ENCODE measurements at places on chromosomes 16 and 17.

- DNase-seq, result no peak
These were observed 9.7 kb downstream of the KAT7 start for GRCh38 chr17:49798182-49798581.

GRCh38 chr16:4334724-4335495, 16.2 kb downstream of the PAM16 start:
- no peak for DNase-seq

DNA sequence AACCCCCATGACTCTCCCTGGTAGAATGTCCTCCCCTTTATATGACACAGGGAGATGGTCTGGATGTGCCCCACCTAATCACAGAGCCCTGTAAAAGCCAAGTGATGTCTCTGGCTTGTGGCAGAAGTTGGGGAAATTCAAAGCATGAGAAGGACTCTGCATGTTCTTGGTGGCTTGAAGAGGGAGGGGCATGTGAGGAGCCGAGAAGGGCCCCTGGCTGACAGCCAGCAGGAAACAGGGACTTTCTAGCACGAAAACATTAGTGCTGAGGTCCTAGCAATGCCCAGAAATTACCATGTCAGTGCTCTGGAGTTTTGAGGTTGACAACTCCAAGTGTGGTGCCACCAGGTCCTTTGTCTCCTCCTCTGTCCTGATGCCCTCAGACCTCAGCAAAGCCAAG, 75.9 kb downstream of the USP22 start:
- DNase-seq, result no peak

DNA sequence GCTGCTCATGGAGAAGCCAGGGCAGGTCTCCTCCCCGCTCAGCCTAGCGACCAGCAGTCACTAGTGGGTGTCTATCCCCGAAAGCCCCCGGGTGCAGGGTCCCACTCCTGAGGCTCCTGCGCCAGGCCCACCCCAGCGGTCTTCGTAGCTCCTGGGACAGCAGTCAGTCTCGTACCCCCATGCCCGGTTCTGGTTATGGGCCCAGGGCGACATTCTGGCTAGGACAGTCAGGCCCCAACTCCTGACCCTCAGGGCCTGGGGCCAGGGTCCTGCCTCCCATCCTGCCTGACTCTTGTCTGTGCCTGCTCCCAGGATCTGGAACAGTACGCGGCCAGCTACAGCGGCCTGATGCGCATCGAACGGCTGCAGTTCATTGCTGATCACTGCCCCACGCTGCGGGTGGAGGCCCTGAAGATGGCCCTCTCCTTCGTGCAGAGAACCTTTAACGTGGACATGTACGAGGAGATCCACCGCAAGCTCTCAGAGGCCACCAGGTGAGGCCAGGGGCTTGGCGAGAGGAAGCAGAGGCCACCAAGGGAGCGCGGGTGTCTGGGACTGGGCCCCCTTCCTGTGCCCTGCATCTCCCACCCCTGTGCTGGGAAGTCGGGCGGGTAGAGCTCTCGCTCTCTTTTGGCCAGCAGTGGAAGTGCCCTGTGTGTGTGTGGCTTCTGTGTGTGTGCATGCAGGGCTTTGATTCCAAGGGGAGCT, 2.0 kb downstream of the GPS1 start:
- DNase-seq, result no peak

- no peak for DNase-seq
These were observed 6.2 kb downstream of the ATXN7L3 start for GRCh38 chr17:44193326-44194084.

DNA sequence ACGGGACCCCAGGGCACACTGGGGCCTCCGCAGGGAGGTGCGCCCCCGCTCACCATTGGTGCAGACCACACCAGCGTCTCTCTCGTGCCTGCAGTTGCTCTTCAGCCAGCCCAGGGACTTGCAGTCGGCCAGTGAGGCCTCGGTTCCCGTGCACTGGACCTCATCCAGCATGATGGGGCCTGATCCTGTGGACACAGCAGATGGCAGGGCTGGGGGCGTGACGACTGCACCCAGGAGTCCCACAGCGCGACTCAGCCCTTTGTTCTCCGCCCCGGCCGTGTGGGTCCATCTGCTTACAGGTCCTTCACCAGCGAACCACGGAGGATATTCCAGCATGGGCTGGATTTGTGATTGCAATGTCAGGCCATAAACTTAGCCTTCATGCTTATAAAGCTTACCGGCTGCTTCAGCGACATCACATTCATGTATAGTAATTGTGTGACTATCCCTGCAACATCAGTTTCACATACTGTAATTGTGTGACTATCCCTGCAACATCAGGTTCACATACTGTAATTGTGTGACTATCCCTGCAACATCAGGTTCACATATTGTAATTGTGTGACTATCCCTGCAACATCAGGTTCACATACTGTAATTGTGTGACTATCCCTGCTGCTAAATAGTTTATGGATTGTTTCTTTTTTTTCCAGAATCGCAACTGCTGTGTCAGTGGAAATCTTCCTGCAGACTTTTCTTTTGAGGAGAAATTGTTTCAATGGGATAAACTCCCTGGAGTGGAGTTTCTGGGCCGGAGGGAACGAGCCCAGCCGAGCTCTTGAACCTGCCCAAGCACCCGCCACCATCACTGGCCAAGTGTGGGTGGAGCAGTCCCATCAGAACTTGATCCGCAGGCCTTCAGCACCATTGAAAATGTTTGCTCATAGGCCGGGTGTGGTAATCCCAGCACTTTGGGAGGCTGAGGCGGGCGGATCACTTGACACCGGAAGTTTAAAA, 4.8 kb downstream of the LGALS3BP start:
- no peak for DNase-seq

DNA sequence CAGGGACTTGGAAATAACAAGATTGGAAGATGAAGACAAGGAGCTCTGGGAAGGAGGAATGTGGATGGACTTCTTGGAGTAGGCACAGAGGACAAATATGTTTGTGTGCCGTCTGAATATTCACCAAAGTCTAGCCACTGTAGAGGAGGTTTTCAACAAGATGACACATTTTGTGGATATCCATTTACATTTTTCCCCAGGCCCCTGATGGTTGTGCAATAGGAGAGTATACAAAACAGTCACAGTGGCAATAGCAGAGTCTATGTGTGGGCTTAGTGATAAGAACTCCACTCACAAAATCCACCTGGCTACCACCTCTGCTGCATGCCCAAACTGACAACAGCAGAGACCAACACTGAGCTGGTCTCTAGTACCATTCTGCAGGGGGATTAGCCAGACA, 32.6 kb upstream of the RPL38 start:
- no peak for DNase-seq

DNA sequence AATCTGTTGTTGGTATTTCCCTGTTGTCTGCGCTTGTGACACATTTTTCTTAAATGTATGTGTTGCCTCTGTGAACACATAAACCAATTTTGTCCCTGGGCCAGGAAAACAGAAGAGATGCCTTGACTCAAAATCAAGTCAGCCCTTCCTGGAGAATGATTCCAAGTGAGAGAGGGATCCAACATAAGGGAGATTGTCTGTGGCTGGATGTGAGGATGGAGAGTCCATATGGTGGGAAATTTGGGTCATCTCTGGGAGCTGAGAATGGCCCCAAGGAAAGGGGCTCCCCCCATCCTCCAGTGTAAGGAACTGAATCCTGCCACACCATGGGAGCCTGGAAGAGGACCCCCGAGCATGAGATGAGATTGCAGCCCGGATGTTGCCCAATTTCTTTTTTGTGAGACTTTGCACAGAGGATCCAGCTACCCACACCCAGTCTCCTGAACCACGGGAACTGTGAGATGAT, 13.5 kb downstream of the CRYM start:
- no peak for DNase-seq

GRCh38 chr16:24944206-24944605, 71.0 kb downstream of the ARHGAP17 start:
- no peak for DNase-seq

All from activated T-cell treated with anti-CD3 and anti-CD28 coated beads, Interleukin-2, amount 50 U/mL, for 24 hours (primary cell).